ENCODE measurements at places on chromosomes 12 and 14.

- no peak for DNase-seq
Measured at GRCh38 chr12:124829708-124830304, 33.9 kb downstream of the SCARB1 start.

- no peak for DNase-seq
Measured at GRCh38 chr12:50506753-50507473, 2.1 kb downstream of the DIP2B start.

DNA sequence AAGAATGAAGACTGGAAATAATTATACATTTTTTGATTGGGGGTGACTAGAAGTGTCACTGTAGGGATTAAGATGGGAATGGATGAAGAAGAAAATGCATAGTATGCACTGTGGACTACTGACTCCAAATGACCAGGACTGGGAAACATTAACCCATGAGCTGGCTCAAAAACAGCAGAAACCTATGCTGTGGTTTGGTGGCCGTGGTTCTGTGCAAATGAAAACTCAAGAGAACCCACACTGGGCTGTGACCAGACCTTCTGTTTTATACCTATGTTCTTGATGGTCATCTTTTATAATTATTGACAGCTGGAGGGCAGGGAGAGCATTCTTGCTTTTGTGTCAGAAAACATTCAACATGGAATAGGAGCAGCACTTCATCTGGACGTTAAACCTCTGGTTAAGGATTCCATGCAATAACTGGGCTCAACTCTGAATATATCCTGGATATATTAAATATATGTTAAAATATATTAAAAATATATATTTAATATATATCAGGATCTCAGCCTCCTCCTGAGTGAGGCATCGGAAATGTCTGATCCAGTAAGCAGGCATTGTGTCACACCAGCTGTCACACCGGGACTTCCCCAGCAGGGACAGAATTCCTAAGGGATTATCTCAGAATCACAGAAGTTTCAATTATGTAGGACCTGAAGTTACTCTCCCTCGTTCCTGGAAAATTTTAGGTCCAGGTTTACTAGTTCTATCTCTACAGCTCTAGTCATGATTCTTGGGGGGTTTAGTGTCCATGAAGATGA is 48.5 kb downstream of the BBS10 start:
- no peak for DNase-seq

GRCh38 chr12:89678225-89678624 is 30.4 kb downstream of the ATP2B1 start:
- no peak for DNase-seq

GRCh38 chr14:92789457-92790089 is 4.5 kb upstream of the GOLGA5 start:
- DNase-seq: no peak

DNA sequence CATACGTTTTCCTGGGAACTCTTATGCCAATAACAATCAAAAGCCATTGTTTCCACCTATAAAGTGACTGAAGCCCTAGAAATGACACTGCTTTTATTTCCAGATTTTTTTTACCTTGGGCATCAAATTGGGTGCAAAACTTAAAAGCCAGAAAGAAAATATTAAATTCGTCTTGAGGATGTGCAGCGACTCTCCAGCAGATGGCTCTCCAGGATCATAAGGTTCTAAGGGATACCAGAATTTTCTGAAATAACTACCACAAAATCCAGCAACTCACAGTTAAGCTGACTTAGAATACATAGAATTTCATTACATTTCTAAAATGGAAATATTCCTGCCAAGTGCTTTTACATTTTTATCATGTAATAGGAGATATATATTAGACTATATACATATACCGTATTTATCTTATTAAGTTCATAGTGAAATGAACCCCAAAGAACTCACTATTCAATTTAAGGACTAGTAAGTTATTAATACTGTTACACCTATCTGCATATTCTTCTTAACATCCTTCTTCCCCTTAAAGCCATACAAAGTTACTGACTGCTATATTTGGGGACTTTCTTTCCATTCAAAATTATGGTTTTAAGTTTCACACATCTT is 44.0 kb downstream of the ARMH4 start:
- no peak for DNase-seq

DNA sequence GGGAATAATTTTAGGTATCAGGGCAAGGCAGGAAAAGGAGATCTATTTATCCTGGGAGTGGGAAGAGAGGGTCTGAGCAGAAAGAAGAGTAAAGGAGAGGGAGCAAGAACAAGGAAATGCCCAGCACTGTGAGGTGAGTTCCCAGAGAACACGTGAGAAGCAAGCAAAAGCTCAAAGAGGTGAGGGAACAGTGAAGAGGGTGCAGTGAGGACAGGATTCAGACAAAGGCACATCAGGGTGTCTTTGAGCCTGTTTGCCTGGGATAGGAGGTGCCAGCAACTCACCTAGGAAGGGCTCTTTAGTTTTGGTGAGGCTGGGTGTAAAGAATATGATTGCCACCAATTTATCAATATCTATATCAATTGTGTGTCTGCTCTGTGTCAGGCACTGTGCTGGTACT is 88.9 kb upstream of the NRXN3 start:
- DNase-seq: no peak

- no peak for DNase-seq
Measured at GRCh38 chr14:51602310-51602709, 49.4 kb upstream of the FRMD6 start.

- DNase-seq: no peak
Measured at GRCh38 chr12:24617471-24617870, 331.4 kb downstream of the BCAT1 start.

DNA sequence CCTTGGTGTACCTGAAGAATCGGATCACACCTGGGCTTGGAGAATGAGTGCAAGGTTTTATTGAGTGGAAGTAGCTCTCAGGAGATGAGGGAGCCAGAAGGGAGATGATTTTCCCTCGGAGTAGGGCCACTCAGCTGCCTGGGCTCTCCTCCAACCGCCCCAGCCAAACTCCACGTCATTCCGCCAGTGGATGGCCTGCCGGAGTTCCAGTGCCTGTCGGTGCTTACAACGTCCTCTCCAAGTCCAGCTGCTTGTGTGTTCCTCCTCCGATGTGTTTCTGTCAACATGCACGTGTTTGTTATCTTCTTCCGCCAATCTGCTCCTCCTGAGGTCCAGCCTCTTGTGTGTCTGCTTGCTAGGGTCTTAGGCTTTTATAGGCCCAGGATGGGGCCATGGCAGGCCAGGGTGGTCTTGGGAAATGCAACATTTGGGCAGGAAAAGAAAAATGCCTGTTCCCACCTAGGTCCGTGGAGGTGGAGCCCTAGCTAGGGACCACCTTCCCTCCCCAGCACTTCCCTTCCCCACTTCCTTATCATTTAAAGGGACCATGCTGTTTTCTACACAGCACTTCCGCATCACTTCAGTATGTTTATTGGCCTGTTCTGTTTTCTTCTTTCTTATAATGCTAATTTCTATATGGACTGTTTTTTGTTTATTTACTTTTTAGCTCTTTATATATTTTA is 343.2 kb downstream of the PDZRN4 start:
- DNase-seq: no peak

DNA sequence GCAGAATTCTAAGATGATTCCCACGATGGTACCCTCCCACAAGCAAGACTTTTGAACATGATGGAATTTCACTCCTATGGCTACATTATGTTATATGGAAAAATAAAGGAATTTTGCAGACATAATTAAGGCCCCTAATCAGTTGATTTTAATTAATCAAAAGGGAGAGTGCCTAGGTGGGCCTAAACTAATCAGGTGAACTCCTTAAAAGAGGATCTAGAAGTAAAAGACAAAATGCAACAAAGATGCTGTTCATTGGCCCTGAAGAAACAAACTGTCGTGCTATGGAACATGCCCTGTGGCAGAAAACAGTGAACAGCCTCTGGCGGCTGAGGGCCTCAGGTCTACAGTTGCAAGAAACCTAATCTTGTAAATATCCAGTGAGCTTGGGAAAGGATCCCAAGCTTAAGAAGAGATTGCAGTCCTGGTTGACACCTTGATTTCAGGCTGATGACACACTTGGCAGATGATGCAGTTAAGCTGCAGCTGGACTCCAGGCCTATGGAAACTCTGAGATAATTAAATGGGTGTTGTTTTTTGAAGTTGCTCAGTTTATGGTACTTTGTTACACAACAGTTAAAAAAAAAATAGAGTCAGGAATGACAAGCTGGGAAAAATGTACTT is 13.8 kb downstream of the TMCC3 start:
- DNase-seq: no peak

GRCh38 chr14:87869619-87870583 is 123.1 kb downstream of the GALC start:
- no peak for DNase-seq

DNA sequence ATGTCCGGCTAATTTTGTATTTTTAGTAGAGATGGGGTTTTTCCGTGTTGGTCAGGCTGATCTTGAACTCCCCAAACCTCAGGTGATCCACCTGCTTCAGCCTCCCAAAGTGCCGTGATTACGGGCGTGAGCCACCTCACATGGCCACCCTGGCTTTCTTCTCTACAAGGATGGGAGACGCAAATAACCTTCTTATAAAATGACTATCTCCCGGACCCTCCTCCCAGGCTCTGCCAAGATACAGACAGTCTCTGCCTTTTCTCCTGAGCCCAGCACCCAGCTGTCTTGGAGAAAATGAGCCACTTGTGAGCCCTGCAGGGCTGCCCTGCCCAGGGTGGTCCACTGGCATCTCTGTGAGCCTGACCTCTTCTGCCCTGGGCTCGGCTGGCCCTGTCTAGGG is 34.7 kb upstream of the RBM19 start:
- DNase-seq: no peak

DNA sequence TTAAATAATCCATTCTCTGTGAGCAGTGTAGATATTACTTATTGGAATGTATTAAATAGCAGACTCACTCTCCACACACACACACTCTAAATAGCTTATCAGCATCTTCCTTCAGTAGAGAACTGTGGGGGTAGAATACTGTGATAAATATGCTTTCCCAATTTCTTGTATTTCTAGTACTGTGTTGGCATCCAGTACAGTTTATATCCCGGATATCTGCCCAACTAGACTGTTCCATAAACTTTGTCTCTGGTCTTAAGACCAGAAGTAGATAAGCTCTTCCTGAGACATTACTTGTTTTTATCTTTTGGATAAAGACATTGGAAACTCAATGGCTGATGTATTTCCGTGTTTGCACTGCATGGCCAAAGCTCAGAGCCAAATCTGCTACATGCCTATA is 136.2 kb upstream of the PDZRN4 start:
- DNase-seq: no peak

- no peak for DNase-seq
Measured at GRCh38 chr12:55727643-55728185, 1.1 kb downstream of the CD63 start.

- DNase-seq: no peak
Measured at GRCh38 chr12:68509242-68509641, 101.5 kb upstream of the RAP1B start.

DNA sequence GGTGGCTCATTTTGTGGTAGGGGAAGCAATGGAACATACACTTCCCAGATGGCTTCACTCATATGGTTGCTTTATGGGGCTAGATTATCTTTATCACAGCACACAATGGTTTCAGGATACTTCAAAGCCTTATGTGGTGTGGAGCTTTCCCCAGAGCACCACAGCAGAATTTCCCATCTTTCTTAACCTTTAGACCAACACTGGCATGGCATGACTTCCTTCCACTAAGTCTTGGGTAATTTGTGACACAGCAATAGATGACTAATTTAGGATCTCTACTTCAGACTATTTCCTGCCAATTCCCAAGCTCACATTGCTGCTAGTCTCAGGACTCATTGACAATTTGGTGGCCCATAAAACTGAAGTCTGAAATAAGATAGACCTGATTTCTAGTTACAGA is 36.9 kb upstream of the DCN start:
- no peak for DNase-seq

- DNase-seq: no peak
Measured at GRCh38 chr12:125856366-125856765, 791.1 kb downstream of the AACS start.

DNA sequence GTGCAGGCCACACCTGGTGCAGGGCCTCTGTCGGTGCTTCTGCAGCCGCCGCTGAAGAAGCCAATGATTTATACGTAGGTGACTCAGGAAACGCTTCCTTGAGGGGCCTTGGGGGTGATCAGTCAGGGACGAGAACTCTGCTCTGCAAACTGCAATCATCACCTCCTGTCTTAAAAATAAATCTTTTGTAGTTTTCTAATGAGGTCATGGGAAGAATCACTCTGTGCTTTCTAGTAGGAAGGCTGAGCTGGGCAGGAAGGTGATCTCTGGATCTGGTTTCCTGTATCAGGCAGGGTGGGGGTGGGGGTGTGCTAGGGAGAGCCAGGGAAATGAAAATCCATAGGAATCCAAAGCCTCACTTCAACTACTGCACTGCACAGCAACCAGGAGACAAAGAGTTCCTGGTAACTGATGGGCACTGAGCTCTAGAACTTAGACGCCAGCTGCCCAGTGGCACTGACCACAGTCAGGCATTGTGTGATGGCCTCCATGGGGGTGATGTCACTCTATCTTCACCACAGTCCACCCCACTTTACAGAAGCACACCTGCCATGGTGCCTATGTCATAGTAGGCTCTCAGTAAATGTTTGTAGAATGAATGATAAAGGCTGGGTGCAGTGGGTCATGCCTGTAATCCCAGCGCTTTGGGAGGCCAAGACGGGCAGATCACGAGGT is 292.4 kb upstream of the PWP1 start:
- no peak for DNase-seq

DNA sequence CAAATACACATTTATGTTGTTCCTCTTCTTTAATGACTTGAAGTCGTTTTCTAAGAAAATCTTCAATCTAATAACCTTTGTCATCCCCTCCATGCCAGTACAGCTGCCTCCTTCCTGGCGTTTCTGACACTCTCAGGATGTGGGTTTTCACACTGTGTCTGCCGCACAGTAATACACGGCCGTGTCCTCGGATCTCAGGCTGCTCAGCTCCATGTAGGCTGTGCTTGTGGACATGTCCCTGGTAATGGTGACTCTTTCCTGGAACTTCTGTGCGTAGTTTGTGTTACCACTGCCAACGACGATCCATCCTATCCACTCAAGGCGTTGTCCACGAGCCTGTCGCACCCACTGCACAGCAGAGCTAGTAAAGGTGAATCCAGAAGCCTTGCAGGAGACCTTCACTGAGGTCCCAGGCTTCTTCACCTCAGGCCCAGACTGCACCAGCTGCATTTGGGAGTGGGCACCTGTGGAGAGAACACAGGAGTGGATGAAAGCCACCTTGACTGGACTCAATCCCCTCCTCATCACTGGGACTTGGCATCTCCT is 1095.9 kb downstream of the TMEM121 start:
- DNase-seq: no peak

- DNase-seq: peak; percentile 43
Measured at GRCh38 chr14:44712024-44712815, 205.1 kb upstream of the FSCB start.
